Non-pigmented ciliary epithelial cell (primary cell): ENCODE measurements at places on chromosomes 6 and 20.

DNA sequence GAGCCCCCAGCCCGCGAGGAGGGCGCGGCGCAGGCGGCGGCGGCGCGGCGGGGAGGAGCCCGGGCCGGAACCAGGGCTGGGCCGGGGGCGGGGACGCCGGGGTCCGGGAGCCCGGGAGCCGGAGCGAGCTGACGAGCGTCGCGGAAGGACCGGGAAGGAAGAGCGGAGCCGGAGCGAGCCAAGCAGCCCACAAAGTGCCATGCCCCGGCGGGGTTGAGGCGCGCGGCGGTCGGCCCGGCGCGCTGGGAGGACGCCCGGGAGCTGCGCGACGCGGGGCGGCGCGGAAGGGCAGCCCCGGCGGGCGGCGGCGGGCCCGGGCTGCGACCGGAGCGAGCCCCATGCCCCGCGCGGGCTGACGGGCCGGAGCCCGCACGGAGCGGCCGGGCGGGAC lies 289 bp downstream of the FOXP4 start:
- no peak for DNase-seq

DNA sequence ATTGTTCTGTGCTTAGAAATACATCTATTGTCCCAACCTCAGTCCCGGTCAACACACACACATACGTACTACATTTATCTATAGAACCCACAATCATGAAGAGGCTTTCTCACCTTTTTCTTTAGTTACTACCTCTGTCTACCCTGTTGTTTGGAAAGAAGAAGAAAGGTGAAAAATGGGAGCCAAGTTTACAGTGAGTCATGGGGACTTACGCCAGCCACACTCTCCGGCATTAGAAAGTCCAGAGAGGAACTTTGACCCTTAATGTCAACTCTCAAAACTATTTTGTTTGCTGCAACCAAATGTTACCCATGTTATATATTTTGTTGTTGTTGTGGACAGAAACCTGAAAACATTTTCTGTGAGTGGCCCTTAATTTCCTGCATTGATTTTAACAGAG lies 259.1 kb downstream of the ZFAND3 start:
- no peak for DNase-seq

DNA sequence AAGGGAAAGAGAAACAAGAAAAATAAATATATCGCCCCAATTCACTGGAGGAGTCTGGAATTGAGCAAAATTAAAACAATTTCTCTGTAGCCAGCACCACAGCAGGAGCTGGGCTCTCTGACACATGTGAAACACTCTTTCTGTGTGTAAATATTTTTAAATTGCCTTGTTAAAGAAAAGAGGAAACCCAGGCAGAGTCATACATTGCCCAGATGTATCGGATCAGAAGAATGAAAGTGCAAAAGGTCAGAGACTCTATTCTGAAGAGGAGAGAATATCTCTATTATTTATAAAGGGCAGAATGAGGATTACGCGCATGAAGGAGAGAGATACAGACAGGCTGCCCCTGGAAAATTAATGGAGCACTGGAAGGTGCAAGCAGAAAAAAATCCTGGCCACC lies 127.0 kb upstream of the MAN1A1 start:
- no peak for DNase-seq

GRCh38 chr6:45640081-45640491 lies 262.4 kb upstream of the SUPT3H start:
- DNase-seq, result no peak

- DNase-seq, result no peak
Measured at GRCh38 chr6:22673474-22673873, 104.1 kb downstream of the HDGFL1 start.

DNA sequence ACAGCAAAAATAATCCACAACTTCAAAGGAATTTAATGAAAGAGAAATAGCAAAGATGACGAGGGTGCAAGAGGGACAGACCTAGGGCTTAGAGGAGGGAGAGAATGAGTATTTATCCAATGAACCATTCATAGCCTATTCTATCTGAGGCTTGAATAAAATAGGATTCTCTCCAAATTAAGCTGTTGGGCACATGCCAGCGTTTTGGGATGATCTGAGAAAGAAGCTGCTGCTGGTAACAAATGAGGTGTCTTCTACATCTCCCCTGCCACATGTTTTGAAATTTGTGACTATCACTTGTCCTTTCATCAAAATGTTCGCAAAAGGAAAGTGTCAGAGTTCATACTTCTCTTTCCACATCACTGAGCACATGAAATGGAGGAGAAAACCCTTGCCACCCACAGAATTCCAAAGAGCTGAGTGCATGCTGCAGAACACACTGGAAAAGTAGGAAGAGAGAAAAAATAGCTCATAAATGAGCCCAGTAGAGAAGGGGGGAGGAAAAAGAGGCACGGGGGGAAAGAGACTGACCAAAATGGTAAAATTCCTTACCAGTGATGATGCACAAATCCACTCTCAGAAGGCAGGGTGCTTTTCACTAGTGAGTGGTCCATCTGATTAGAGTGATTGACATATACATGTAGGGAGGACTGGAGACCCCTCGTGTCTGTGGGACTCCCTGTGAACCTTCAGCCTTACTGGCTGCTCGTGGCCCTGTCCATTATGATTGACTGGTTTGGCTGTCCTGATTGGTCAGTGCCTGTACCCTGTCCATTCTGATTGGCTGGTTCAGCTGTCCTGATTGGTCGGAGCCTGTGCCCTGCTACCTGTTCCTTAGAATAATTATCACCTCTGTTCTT lies 180.5 kb downstream of the OGFRL1 start:
- peak; percentile 92 for DNase-seq

DNA sequence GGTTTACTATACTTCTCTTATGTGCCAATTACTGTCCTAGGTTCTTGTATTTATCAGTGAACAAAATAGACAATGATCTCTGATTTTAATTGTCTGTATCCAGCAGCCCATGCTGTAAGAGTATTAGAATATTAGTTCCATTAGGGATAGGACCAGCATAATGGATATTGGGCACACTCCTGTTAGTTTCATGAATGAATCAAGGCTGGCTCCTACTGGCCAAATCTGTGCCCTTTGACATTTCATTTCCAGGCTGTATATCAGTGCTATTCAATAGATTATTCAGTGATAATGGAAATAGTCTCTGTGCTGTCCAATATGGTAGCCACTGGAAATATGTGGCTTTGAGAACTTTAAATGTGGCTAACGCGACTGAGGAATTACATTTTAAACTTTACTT lies 1007.9 kb upstream of the FLRT3 start:
- no peak for DNase-seq

DNA sequence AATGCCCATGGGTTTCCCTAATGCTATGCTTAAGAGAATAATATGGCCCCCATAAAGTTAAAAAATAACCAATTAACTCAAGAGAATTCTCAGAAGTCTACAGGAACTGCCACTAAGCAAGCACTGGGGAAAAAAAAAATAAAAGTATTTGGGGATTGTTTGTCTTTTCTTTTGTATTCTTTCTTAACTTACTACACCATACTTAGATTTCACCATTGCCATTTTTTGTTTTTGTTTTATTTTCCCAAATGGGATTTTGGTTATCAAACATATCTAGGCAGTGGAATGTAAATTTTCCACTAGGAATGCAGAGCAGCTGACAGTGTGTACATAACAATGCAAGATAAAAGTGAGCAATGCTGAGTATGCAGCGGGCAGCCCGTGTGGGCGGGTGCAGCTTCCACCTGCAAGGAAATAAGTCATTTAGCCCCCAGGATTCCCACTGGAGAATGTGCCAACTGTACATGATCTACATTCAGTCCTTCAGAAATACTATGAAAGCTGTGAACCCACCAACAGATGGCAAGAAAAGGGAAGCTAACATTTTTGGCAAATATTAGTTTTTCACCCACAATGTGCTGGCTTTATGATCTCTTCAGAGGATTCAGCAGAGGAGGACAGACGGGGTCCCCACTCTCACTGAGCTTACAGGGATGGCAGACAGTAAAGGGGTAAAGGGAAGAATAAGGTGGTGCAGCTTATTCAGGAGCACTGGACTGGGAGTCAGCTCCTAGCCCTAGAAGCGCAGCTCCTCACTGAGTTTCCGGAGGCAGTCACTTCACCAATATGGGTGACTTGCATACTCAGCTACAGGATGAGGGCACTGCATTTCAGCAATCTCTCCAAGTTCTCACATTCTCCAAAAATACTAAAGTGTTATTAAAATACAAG lies 44.4 kb downstream of the DCDC2 start:
- peak; percentile 92 for DNase-seq

- DNase-seq, result no peak
Measured at GRCh38 chr6:163841326-163841725, 426.8 kb downstream of the QKI start.

DNA sequence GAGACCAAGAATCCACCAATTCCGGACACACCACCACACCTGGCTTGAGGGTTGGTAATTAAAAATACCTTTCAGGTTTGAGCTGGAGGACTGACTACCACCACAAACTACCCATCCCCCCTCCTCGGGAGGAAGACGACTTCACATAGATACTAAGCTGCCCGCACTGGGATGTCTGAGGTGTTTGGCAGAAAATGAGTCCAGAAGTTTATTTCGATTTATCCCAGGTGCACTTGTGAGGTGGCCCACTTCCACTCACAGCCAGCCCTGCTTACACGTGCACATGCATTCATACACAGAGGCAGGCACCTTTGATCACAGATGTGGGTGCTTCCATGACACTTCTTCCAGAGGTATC lies 187.1 kb downstream of the ID4 start:
- no peak for DNase-seq

DNA sequence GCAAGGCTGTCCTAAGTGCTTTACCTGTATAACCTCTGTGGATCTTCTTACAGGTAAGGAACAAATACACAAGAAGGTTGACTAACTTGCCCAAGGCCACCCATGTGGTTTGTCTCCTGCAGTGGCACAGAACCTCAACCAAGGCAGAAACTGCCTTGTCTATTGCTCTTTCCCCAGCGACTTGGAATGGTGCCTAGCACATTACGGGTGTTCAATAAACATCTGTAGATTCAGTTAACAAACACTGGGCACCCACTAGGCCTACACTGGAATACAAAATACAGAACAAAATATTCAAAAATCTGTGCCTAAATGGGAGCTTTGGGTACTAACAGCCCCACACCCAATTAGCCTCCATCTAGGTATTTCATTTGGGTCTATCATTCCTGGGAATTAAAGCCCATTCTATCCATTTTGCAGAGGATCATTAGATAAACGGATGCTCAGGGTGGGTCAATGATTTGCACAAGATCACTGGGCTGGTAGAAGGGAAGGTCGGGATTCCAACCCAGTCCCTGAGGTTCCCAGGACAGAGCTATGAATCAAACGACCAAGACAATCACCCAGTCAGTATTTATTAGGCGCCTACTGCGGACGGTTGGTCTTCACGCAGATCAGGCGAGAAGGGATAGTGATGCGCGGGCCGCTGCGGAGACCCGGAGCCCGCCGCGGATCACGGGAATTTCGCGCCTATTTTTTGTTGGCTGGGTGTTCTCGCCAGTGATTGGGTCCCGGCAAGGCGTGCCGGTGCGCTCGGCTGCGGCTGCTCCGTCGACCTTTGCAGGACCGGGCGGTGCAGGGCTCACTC lies at the start of gene STK35:
TSS of gene STK35 (plus strand) at position 771 of the 808 bp plus-strand sequence. CDS start 55 bp downstream, outside the sequence.
- DNase-seq, result no peak
